ENCODE measurements at places on chromosomes 2 and 18.

- DNase-seq, result no peak
These were observed 29.1 kb downstream of the ARMC9 start for GRCh38 chr2:231227310-231228162.

DNA sequence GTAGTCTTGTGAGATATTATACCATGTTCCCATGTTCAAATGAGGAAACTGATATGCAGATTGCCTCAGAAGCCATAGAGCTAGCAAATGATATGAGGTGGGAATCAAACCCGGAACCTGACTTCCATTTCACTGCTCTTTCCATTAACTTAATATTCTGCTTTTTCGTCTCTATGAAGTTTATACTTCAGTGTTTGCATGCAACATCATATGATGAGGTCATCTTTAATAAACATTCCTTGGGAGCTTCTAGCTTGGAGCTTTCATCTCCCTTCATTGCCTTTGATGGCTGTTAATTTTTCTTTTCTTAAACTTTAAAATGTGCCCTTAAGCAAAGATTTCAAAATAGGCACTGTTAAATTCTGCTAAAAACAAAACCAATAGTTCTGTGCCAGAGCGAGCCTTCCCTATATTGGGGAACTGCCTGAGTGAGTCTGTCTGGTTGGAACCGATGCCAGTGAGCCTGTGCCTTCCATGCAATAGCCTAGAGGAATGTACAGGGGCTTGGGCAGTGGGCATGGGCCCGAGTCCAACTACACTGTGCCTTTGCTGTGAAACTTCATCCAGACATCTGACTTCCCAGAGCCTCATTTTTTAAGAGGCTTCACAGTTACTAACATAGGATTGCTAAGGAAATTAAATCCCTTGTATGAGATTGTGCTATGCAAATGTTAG lies 91.1 kb upstream of the TMEM200C start:
- DNase-seq, result no peak

DNA sequence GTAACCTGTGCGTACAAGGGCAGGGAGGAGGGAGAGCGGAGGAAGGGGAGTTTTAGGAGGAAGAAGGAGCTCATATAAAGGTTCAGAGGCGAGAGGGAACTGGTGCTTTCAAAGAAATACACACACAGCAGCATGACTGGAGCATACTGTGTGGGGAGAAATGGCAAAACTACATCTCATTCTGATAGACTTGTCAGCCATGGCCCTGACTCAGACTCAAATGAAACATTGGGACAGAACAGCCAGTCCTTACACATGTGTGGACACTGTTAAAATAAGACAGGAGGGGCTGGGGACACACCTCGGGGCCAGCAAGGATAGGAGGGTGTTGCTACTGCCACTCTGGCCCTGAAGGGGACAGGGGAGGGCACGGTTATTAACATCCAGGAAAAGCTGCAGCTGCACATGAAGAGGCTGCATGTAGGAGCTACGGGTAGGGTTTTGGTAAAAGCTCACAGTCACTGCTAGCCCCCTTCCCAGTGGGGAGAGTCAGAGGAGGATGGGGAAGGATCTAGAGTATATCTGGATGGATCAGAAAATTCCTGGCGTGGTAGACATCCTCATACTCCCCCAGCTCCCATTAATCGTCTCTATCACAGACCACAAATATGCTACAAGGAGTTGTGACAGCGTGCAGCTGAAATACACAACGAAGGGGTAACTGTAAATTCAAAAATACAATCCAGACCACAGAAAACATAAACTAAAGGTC lies 110.5 kb downstream of the GATA6 start:
- DNase-seq, result no peak

- no peak for DNase-seq
These were observed 182.1 kb upstream of the CCDC68 start for GRCh38 chr18:55141318-55141717.

- no peak for DNase-seq
These were observed 199.6 kb upstream of the HNMT start for GRCh38 chr2:137764646-137765045.

- no peak for DNase-seq
These were observed 25.6 kb downstream of the DNMT3A start for GRCh38 chr2:25316101-25316500.

- DNase-seq, result no peak
These were observed 46.9 kb downstream of the TFCP2L1 start for GRCh38 chr2:121237980-121238665.

DNA sequence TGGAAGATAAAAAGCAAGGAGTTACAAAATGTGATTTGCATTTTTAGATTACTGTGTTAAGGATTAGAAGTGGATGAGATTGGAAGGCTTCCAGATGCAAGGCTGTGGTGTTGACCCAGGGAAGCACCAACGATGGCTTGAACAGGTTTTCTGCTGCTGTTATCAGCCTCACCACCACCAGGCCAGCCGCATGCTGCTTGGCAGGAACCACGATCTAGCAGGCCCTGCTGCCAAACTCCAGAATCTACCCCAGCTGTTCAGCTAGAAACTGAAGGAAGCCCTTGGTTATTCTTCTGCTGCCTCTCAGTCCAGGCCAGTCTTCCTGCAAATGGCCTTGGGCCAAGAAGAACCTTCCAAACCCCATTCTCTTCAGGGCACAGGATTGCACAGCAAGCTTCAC lies 133.9 kb downstream of the MTCL1 start:
- DNase-seq, result no peak

DNA sequence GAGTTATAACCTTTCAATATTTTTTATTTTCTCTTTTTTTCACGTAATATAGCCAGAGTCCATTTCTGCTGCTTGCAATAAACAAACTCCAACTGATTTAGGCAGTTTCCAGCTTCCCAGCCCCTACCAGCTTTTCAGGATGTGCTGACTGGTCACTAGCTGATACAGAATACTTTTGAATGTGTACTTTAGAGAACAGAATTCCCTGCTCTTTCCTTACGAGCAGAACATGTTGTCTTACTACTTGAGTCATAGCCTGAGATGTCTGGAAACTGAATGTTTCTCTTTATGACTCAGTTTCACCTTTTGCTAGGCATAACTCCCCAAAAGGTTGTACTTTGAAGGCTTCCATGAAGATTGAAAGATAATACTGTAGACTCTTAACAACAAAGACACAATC lies 44.5 kb upstream of the KCNE4 start:
- no peak for DNase-seq

DNA sequence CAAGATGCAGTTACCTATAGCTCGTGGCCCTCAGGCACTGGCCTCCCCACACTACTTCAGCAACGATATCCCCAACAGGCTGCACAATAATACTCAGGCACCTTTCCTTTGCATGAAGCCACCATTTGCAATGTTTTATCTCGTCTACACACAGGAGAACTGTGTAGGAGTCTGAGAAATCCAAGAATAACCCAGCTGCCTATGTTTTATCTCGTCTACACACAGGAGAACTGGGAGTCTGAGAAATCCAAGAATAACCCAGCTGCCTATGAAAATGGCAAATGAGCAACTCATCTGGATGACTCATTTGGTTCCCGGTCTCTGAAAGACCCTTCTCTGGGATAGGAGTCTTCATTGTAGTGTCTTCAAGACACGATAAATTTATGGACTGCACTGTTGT lies 18.3 kb upstream of the LNPK start:
- no peak for DNase-seq

Measured in activated gamma-delta T cell (primary cell).